Activated naive CD8-positive, alpha-beta T cell treated with anti-CD3 and anti-CD28 coated beads for 36 hours (primary cell): ENCODE measurements at places on chromosomes 2 and 18. TPM values are rescaled to one million over a fixed set of nuclear protein-coding genes. Genes with fewer than 3 reads are reported as not detected.

SLC8A1 gene
- 0.22 TPM for total RNA-seq

MOGAT1 gene
- not detected for total RNA-seq

TMEM178A gene
- total RNA-seq = 0.16 TPM

EVX2 gene
- total RNA-seq = not detected

HOXD4 gene
- not detected for total RNA-seq

HJURP gene
- total RNA-seq = 68.4 TPM

TTN gene
- 2.2 TPM for total RNA-seq

PDE11A gene
- not detected for total RNA-seq

GRCh38 chr2:36381993-36382392 lies 26.4 kb downstream of the CRIM1 start:
- peaks cover 5% of the 10 kb centered on the region for H3K36me3 ChIP-seq
- H3K4me1 ChIP-seq = peaks cover 13% of the 10 kb centered on the region
- H3K27ac ChIP-seq = no peak overlapping the region
- DNase-seq = no peak

GRCh38 chr2:159879051-159879604 lies 81.1 kb upstream of the CD302 start:
- H3K4me3 ChIP-seq = no peak overlapping the region
- peaks cover 23% of the 10 kb centered on the region for H3K4me1 ChIP-seq
- H3K27ac ChIP-seq = peak overlapping the region; percentile 88
- peak; percentile 19 for DNase-seq
- no peaks in the 10 kb centered on the region for H3K27me3 ChIP-seq

GRCh38 chr2:53452957-53453748 lies 314.5 kb upstream of the CHAC2 start:
- no peak for DNase-seq
- H3K4me3 ChIP-seq = no peak overlapping the region
- H3K27me3 ChIP-seq = peaks cover 5% of the 10 kb centered on the region
- H3K27ac ChIP-seq = no peak overlapping the region
- H3K36me3 ChIP-seq = no peaks in the 10 kb centered on the region
- H3K4me1 ChIP-seq = no peaks in the 10 kb centered on the region

DNA sequence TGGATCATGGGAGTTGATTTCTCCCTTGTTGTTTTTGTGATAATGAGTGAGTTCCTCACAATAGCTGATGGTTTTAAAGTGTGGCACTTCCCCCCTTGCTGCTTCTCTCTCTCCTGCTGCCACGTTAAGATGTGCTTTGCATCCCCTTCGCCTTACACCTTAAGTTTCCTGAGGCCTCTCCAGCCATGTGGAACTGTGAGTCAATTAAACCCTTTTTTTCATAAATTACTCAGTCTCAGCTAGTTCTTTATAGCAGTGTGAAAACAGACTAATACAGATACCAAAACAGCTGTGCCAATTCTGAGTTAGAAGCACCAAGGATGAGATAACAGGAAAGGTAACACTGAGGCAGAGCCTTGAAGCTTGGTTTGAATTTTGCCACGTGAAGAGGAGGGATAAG lies 44.7 kb downstream of the ITSN2 start:
- no peak for DNase-seq
- H3K27ac ChIP-seq = no peak overlapping the region
- H3K36me3 ChIP-seq = peaks cover 9% of the 10 kb centered on the region
- H3K4me3 ChIP-seq = no peak overlapping the region

DNA sequence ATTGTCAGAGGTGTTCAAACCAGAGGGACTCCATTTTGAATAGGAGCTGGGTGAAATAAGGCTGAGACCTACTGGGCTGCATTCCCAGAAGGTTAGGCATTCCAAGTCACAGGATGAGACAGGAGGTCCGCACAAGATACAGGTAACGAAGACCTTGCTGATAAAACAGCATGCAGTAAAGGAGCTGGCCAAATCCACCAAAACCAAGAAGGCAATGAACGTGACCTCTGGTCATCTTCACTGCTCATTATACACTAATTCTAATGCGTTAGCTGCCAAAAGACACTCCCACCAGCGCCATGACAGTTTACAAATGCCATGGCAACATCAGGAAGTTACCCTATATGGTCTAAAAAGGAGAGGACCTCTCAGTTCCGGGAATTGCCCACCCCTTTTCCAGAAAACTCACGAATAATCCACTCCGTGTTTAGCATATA lies 10.6 kb downstream of the SH3YL1 start:
- no peaks in the 10 kb centered on the region for H3K4me1 ChIP-seq
- no peaks in the 10 kb centered on the region for H3K27me3 ChIP-seq
- no peak overlapping the region for H3K27ac ChIP-seq
- no peak overlapping the region for H3K4me3 ChIP-seq

GRCh38 chr18:79508565-79509535 lies 113.1 kb downstream of the NFATC1 start:
- H3K4me1 ChIP-seq = peaks cover 51% of the 10 kb centered on the region
- peak overlapping the region; percentile 33 for H3K4me3 ChIP-seq
- H3K36me3 ChIP-seq = peaks cover 48% of the 10 kb centered on the region
- H3K27me3 ChIP-seq = no peaks in the 10 kb centered on the region
- H3K27ac ChIP-seq = peak overlapping the region; percentile 91
- DNase-seq = peak; percentile 0

GRCh38 chr2:151040039-151040438 lies 221.6 kb downstream of the RBM43 start:
- no peak overlapping the region for H3K4me3 ChIP-seq
- no peaks in the 10 kb centered on the region for H3K36me3 ChIP-seq
- DNase-seq = no peak
- no peak overlapping the region for H3K27ac ChIP-seq

DNA sequence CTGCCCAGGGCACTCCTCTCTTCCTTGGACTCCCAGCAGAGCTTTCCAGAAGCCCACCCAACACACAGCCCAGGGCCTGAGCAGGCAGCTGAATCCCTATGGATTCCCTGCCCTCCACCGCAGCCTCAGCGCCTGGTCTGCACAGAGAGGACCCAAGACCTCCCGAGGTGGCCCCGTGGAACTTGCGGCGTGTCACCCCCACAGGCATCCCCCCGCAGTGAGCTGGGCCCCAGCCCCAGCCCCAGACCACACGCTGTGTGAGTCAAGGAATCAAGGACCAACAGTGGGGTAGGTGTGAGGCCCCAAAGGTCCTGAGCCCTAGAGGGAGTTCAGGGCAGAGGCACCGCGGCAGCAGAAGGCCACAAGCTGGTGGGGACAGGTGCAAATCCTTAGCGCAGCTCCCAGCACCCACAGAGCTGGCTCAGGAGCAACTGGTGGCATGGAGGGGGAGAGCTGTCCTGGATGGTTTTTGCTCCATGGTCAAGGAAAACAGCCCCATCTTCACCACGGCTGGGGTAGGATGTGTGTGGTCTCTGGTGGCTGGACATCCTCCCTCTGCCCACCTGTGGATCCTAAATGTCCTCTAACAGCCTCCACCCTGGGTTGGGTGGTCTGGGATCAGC lies 8.5 kb downstream of the HS6ST1 start:
- no peak overlapping the region for H3K27ac ChIP-seq
- DNase-seq = no peak
- H3K4me1 ChIP-seq = peaks cover 37% of the 10 kb centered on the region
- H3K27me3 ChIP-seq = no peaks in the 10 kb centered on the region

- H3K36me3 ChIP-seq = peaks cover 3% of the 10 kb centered on the region
- no peaks in the 10 kb centered on the region for H3K27me3 ChIP-seq
- H3K4me1 ChIP-seq = no peaks in the 10 kb centered on the region
- H3K27ac ChIP-seq = no peak overlapping the region
Observed at GRCh38 chr2:119315241-119315925, 51.3 kb downstream of the C2orf76 start.

DNA sequence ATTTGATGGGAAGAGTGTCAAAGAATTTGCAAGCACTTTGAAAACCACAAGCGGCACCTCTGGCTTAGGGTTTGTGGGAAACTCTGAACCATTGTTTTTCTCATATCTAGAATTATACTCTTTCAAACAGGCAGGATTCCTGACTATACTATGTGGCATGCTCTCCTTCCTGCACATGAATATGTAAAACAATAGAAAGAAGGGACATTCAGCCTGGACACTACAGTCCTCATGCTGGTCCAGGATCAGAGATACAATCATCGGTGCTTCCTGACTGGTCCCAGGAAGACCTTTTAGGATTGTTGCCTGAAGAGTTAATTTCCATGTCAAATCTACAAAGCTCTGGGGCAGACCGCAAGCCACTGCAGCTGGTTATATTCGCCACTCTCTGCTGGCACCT lies 55.7 kb upstream of the RASGRP3 start:
- no peak for DNase-seq
- H3K36me3 ChIP-seq = no peaks in the 10 kb centered on the region
- H3K4me1 ChIP-seq = no peaks in the 10 kb centered on the region

DNA sequence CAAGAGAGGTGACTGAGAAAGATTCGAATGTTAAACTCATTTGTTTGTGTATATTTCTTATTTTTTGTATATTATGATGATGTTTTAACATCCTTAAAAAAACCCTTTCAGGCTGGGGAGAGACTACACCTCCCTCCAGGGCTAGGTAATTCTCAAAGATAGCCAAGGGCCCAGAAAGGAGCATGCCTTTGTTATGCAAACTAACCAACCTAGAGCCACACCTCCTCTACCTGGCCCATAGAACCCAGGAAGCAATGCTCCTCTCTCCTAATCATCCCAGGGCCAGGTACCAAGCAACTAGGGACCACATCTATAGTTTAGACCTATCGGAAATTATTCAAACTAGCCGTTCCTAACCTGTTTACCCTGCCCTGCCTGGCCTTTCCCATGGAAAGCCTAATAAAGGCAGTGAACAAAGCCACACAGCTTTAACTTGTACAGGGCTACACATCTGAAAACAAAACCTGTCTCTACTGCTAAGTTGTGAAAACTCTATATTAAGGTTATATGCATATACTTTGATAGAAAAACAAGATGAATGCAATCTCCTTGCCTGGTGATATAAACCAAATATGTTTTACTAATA lies 79.7 kb downstream of the COLEC12 start:
- no peak overlapping the region for H3K27ac ChIP-seq
- H3K27me3 ChIP-seq = peaks cover 14% of the 10 kb centered on the region
- DNase-seq = no peak
- H3K36me3 ChIP-seq = no peaks in the 10 kb centered on the region

DNA sequence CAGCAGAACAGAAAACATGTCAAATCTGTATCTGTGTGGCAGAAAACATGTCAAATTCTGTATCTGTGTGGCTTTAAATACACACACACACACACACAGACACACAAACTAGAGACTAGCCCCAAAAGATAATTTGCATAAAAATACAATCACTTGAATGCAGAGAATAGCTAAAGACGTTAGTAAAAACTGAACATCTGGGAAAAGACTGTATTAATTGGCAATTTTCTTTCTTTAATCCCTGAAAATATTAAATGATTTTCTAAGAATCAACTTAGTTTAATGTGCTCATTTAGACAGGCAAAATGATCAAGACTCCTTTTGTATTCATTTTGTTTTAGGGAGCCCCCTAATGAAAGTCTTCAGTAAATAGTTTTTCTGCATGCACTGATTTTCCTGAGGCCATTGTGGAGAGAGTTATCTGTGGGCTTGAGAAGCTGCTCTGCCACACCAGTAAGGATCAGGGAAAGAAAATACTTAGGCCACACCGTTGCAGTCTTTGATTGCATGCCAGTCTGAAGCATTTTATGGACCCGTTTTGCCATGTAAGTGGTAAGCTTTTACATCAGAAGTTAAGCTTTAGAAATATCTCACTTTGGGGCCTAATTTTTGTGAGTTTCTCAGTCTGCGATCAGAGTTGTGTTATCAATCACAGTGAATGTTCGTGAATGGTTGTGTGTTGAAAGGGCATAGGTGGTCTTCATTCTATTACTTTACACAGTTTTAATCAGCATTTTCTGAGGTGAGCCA lies 2.2 kb downstream of the SPATS2L start:
- H3K4me3 ChIP-seq = no peak overlapping the region
- H3K27me3 ChIP-seq = peaks cover 53% of the 10 kb centered on the region
- H3K36me3 ChIP-seq = no peaks in the 10 kb centered on the region

DNA sequence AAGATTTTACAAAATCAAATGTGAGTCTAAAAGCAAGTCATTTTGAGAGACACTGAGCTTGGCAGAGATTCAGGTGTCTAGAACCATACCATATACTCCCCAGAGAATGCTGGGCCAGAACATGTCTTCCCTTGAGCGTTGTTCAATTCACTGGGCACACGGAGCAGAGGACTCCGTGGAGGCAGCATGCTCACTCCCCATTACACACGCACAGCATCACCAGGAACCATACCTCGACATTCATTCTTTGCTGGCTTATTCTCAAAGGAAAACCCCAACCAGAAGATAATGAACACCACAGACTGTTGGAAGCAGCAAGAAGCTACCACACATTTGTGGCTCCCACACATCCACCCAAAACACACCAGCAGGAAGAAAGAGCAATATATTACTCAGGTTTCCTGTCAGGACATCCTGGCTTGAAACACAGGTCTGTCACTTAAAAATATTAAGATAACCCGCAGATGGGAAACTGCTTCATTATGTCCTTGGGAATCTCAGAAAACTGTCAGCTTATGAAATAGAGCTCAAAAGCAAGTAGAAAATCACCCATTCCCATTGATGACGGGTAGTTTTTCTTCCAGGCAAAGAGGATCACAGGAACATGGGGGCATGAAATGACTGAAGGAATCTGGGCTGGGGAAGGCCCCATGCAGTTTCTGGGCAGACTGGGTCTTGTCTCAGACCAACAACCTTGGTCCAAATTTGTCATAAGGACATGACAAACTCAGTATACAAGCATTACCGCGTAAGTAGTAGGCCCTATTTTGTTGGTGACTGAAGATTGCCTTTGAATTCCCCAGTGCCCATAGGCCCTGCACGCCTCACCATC lies 46.4 kb downstream of the PCBP1 start:
- H3K27me3 ChIP-seq = no peaks in the 10 kb centered on the region
- H3K27ac ChIP-seq = peak overlapping the region; percentile 93
- H3K4me1 ChIP-seq = peaks cover 66% of the 10 kb centered on the region
- H3K36me3 ChIP-seq = peaks cover 11% of the 10 kb centered on the region
- DNase-seq = no peak
